ENCODE measurements at places on chromosomes 5 and 9.

DNA sequence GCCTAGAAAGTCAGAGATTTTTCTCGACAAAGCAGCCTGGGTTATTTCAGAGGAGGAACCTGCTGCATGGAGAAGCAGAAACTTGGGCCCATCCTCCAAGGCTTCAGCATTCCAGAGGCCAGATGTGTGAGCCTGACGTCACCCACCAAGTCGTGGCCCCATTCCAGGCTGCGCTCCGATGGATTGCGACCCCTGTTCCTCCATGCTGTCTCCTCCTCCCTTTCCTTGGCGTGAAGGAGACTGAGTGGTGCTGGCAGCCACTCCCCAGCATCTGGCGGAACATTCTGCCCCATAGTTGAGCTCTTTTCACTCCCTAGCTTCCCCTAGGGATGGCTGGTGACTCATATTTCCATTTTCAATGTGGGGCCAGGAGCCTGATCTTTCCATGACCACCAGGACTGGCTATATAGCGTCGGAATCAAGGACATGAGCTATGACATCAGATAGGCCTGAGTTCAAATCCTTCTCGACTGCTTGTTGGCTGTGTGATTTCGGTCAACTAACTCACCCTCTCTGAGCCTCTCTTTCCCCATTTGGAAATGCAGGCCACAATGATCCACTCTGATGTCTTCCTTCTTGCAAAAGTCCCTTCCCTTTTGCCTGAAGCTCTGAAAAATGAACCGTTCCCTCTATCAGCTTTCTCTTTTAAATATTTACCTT lies 24.5 kb upstream of the DUSP1 start:
- no peaks in the 10 kb centered on the region for H3K27me3 ChIP-seq
- no peak overlapping the region for H3K4me3 ChIP-seq
- no peak for DNase-seq
- no peaks in the 10 kb centered on the region for H3K36me3 ChIP-seq

DNA sequence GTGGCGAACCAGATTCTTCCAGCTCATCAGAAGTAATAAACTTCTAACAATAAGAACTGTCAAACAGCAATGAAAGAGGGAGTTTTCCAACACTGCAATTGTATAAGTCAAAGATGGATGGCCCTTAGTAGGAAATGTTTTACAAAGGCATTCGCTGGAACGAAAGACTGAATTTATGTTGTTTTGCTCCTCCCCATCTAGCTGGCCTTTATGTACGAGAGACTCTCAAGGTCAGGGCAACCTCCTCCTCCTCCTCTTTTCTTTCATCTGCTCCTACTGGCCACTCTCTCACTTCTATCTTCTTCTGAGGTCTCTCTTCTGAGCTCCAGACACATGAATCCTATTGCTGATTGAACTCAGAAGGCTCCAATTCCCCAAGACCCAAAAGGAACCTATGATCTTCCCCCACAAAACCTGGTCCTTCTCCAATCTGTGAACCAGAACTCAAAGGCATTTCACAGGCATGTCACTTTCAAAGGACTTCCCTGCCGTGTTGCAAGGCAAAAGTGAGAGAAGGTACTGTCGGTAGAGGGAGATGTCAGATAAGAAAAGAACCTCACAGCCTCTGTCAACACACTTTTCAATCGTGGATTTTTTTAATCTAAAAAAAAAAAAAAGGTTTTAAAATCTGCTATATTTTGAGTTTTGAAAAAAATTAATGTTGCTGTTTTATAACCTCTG lies 28.5 kb upstream of the PUM3 start:
- H3K27me3 ChIP-seq: peaks cover 15% of the 10 kb centered on the region
- no peak overlapping the region for H3K4me3 ChIP-seq
- no peaks in the 10 kb centered on the region for H3K4me1 ChIP-seq
- DNase-seq: no peak
- H3K36me3 ChIP-seq: no peaks in the 10 kb centered on the region
- H3K27ac ChIP-seq: no peak overlapping the region

DNA sequence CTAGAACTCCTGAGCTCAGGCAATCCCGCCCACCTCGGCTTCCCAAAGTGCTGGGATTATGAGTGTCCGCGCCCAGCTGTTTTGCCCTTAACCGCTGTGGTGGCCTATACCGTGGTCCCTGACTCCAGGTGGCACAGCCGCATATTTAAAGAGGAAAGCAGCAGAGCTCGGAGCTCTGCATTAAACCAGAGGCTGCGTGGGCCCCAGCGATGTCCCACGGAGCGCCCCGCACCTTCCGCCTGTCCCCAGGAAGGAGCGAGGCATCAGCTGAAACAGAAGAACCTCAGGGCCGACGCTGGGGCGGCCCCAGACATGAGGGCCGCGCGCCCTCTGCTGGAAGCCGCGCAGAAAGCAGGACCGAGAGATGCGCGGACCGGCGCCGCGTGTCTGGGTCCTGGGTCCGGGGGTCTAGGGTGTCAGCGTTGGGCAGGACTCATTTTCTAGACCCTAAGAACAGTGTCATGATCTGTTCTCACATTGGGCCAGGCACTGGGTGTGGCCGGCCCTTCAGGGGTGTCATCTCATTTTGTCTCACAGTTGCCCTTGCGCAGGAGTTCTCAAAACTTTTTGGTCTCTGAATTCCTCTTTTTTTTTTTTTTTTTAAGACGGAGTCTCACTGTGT lies 37.7 kb downstream of the LAMC3 start:
- peak; percentile 60 for DNase-seq
- peaks cover 2% of the 10 kb centered on the region for H3K27me3 ChIP-seq
- no peaks in the 10 kb centered on the region for H3K4me1 ChIP-seq
- H3K36me3 ChIP-seq: no peaks in the 10 kb centered on the region

DNA sequence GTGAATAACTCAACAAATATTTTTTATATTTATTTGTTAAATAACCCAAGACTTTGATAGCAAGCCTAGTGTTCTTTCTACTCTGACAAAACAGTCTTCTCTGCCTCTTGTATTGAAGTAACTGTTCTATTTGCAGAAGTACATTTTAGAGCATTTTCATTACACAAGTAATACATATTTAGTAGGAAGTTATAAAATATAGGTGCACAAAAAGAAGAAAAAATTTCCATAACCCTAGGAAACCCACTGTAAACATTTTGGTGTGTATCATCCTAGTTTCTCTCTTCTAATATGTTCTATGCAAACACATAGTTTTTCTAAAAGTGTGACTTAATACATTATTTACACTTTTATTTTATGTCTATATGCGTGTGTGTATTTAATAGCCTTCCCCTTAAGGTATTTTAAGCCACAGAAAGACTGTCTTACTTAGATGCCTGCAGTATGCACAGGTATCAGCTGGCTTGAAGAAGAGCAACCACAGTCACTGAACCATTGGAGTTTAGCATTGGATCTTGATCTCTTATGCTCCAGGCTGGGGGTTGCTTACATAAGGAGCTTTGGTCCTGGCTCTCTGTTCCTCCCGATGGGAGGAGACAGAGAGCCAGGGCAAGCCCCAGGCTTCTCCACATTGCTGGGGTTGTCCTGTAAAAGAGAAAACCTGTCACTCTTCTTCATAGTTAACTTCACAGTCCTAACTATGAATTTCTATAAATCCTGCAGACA lies 3.8 kb downstream of the SELENOP start:
- no peaks in the 10 kb centered on the region for H3K27me3 ChIP-seq
- no peak for DNase-seq
- no peaks in the 10 kb centered on the region for H3K36me3 ChIP-seq
- H3K4me3 ChIP-seq: no peak overlapping the region
- no peak overlapping the region for H3K27ac ChIP-seq

All from activated T-helper 1 cell treated with anti-CD3 and anti-CD28 coated beads, Interleukin-12 subunit alpha, Interleukin-12 subunit beta, Interleukin-2, Interleukin-4 antibody, amounts not matched to agents 30 ng/mL and 10 ng/mL and 1 ng/mL, durations not matched to agents 14 hours and 24 hours and 36 hours (primary cell).